Upper lobe of right lung (tissue), 1 donor: ENCODE measurements at places on chromosomes 12 and 14. TPM values are rescaled to one million over a fixed set of nuclear protein-coding genes. Genes with fewer than 3 reads are reported as not detected.

DNA sequence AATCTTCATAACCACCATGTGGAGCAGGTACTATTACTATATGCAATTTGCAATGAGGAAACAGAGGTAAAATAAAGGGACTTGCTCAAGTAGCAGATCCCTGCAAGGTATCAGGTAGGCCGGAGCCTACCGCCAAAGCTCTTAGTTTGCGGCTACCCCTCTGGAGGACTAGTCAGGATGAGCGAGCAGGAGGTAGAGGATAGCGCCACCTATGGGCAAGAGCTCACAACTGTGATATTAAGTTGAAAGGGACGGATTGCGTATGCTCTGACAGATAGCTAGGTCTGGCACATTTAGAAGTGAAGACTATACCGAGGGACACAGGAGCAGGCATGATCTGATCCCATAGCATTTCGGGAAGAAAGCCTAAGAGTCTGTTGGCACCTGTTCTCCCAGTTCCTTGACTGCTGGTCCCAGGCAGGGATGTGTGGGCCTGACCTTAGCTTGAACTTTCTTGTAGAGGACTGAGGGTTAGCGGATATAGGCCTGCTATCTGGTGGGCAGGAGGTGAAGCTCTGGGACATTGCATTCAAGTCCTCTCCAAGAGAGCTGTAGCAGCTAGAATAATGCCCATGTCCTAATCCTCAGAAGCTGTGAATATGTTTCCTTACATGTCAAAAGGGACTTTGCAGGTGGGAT is 48.0 kb downstream of the SLC17A8 start:
- no peak for DNase-seq

Gene TMEM229B
- 5.4 TPM for total RNA-seq

Gene PLEKHD1
- total RNA-seq: 0.41 TPM

DNA sequence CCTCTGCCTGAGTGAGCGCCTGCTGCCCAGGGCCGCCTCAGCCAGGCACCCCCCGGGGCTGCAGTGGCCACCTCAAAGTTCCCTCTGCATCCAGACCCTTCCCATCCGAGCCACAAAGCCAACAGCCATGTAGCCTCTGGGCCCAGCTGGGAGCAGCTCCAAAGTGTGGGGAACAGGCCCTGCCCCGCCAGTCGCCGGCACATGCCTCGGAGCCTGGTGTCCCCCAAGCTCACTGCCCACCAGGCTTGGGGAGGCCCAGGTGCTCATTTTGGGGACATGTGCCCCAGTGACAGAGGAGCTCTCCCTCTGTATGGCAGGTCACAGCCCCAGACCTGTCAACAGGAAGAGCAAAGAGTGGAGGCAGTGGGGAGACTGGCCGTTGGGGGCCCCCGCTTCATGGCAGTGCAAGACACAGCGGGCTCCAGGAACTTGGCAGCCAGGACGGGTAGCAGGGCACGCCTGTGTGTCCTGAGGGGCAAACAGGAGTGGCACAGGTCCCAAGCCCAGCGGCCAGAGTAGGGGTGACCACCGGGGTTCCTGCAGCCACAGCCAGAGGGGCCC is 29.9 kb downstream of the JAG2 start:
- no peak for DNase-seq

GRCh38 chr14:32629236-32629635 is 300.1 kb downstream of the AKAP6 start:
- no peak for DNase-seq

- no peak for DNase-seq
Observed at GRCh38 chr12:1184402-1184801, 193.4 kb downstream of the ERC1 start.

Gene AICDA
- 0.75 TPM for total RNA-seq

DNA sequence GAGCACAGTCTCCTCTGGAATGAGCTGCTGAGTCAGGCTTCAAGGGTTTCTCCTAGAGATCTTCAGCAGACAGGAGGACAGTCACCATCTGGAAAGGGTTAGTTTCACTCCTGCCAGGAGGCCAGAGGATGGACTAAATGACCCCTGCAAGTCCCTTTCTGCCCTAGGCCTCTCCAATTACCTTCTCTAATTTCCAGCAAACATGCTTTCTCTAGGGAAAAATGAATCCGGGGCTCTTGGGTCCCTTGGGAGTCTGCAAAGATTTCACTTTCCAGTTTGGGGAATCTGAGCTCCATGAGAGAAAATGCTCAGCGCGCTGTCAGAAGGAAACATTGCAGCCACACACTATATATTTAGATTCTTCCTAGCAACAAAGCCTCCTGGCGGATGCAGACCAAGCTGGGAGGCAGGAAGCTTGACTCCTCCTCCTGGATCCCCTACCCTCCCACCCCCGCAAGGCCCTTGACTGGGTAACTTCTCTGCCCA is 184.4 kb upstream of the CCND2 start:
- DNase-seq: no peak

Gene RSRC2
- 63.8 TPM for total RNA-seq

Gene ANKS1B
- 5.3 TPM for total RNA-seq

DNA sequence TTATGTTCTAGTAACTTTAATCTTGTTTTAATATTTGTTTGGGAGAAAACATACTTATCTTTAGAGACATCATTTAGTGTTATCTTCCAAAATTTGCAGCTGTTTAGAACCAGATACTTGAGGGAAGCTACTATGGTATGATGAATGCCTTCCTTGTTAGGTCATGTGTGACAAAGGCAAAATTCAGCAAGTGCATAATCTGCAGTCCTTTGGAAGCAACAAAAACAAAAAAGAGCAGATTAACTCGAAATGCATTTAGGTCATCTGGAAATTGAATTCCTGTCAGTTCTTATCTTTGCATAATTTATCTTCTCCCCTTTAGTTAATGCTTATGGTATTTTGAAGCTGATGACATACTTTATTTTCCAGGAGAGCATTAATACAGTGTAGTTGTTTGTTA is 3.5 kb downstream of the FBXO34 start:
- no peak for DNase-seq

- peak; percentile 85 for DNase-seq
Observed at GRCh38 chr12:57224973-57225679, 4.4 kb upstream of the SHMT2 start.

GRCh38 chr12:5456906-5457305 is 25.0 kb downstream of the NTF3 start:
- DNase-seq: no peak
